ENCODE measurements at places on chromosomes 7 and 10.

GRCh38 chr7:24609570-24609969 lies 36.3 kb downstream of the PALS2 start:
- DNase-seq, result no peak

GRCh38 chr10:22945934-22946673 lies 18.3 kb downstream of the ARMC3 start:
- DNase-seq, result no peak

DNA sequence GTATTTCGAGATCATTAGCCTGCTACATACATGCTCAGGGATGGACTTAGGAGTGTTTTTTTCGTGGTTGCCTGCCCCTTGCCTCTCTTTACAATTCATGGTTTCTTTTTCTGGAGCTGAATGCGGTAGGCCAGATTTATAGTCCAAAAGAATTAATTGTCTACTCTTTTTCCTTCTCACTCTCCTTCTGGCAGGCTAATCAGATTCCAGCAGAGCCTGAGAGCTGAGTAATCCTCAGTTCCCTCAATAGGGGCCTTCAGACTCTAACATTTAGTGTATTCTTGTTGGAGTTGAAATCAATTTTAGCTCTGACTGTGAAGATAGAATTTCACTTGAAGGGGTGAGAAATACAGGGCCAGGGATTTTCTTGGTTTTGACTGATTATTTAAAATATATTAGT lies 16.4 kb downstream of the SORCS3 start:
- no peak for DNase-seq

GRCh38 chr7:73700069-73700423 lies 16.6 kb downstream of the BUD23 start:
- no peak for DNase-seq

- no peak for DNase-seq
These were observed 28.7 kb downstream of the GIMAP8 start for GRCh38 chr7:150479023-150479716.

- DNase-seq, result no peak
These were observed 1.0 kb downstream of the ATE1 start for GRCh38 chr10:121926671-121927317.

- no peak for DNase-seq
These were observed 12.3 kb upstream of the ASCC1 start for GRCh38 chr10:72228318-72228751.

DNA sequence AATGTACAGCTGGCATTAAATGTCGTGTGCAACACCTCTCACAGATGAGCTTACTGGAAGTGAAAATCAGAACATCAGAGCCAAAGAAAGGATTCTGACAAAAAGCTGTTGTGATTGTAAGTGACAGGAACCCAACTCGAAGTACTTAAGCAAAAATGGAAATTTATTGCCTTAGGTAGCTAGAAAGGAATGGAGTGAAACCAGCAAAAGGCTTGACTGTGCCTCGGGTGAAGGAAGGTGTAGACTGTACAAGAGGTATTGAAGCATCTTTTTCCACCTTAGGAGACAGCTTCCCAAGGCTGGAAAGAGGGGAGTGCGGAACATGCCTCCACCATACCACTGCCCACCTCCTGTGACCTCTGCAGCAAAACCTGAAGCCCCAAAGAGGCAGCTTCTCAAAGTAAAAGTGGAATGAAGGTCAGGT lies 27.3 kb upstream of the ITGB1 start:
- DNase-seq, result no peak

DNA sequence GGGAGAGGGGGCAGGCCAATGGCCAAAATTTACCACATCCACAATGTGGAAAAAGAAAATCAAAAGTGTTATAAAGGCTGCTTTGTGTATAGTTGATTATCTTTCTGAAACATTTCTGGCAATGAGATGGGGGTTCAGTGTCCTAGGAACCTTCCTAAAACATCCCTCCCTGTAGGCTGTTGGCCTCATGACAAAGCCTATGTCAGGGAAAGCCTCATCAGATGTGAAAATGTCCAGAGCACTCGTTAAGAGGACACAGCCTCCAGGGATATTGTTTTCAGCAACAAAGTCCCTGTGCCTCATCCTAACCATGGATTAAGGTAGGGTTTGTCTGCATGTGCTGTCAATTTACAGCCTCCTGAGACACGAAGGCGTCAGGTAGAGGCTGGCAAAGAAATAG lies 17.0 kb downstream of the SUN3 start:
- no peak for DNase-seq

DNA sequence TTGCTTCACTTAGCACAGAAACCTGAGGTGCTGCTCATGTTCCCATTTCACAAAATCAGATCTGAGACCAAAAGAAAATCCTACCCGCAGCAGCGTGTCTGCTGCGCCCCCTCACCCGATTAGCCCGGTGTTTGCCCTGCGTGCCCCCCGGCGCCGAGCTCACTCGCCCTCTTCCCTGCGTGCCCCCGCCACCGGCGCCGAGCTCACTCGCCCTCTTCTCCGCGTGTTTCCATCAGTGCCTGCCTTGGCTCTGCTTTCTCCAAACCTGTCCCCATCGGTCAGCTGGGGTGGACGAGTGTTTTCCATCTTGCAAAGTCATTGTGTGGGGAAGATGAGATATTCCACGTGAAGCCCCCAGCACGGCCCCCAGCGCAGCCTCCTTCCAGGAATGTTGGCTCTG lies 225.3 kb upstream of the PITRM1 start:
- no peak for DNase-seq

DNA sequence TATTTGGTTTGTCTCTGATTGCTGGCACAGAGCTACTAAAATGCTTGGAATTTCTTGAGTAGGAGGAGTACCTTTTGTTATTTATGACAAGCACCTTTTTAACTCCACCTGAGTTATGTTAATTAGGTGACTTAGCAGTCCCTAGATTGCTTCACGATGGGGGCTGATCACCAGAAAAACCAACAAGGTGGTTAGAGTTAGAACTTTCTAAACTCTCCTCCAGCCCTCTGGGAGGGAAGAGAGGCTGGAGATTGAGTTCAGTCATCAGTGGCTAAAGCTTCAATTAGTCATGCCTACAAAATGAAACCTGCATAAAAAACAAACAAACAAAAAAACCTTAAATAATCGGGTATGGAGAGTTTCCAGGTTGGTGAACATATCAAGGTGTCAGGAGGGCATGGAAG lies 23.6 kb upstream of the ING3 start:
- no peak for DNase-seq

- no peak for DNase-seq
These were observed 58.8 kb upstream of the HBP1 start for GRCh38 chr7:107109955-107110354.

GRCh38 chr7:78323118-78323517 lies 524.5 kb downstream of the PHTF2 start:
- no peak for DNase-seq
